CD4-positive, alpha-beta T cell treated with Interferon gamma for 1 hour (primary cell): ENCODE measurements at places on chromosomes 2 and 18.

- DNase-seq, result no peak
These were observed 69.8 kb downstream of the NDUFA10 start for GRCh38 chr2:239955087-239955988.

GRCh38 chr2:30796699-30797098 lies 10.5 kb downstream of the CAPN13 start:
- DNase-seq, result no peak

DNA sequence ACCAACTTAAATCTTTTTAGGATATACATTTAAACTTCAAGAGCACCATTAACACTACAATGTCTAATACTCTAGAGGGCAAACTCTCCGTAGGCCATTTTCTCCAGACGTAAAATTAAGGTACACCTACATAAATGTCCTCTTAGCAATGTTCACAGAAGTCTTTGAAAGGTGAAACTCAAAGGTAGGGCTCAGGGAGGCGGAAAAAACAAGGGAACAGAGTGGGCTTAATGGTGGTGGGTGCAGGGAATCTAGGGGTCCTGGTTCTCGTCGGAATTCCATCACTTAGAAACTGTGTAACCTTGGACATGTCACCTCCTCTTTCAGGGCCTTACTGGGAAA lies 668 bp downstream of the NFU1 start:
- no peak for DNase-seq

DNA sequence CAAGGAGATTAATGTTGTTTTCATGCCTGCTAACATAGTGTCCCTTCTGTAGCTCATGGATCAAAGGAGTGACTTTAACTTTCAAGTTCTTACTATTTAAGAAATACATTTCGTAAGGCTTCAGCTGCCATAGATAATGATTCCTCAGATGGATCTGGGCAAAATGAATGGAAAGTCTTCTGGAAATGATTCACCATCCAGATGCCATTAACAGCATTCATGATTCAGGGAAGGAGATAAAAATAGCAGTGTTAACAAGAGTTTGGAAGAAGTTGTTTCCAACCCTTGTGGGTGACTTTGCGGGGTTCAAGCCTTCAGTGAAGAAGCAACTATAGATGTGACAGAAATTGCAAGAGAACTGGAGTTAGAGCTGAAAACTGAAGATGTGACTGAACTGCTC lies 17.0 kb downstream of the VRK2 start:
- DNase-seq, result no peak

- no peak for DNase-seq
These were observed 115.3 kb downstream of the FEZ2 start for GRCh38 chr2:36482576-36483214.

DNA sequence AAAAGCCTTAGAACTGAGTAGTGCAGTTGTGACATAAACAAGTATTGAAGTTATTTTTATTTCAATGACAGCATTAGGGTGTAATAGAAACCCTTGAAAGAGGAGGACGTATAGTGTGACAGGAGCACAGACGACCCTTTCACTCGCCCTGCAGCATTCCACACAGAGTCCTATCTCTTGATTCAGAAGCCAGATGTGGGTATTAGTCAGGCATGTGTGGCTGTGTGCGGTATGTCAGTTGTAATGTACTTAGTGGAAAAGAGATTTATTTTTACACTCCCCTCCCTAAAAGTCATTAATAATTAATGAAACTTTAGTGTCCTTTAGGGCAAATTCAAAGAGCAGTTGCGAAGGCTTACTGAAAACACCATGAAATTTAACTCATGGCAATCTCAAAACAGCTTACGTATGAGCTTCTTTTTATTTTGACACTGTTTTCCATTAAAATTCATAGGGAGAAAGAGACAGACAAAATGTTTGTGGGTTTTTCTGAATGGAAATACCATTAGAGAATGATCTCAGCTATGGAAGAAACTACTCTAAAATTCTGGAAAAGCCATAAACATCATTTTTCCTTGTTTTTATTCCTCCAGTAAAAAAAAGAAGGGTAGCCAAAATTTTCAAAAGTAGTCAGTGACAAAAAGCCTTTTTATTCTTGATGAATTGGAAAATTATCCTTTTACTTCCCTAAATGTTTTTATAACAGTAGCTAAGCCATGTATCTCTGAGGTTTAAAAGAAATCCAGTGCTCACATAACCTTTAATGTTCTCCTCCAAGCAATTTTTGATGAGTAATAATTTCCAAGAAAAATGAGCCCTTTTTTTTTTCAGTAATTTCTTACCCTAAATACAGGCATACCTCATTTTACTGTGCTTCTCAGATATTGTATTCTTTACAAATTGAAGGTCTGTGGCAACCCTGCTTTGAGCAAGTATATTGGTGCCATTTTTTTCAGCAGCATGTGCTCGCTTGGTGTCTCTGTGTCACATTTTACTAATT lies 84.0 kb upstream of the DSEL start:
- no peak for DNase-seq

DNA sequence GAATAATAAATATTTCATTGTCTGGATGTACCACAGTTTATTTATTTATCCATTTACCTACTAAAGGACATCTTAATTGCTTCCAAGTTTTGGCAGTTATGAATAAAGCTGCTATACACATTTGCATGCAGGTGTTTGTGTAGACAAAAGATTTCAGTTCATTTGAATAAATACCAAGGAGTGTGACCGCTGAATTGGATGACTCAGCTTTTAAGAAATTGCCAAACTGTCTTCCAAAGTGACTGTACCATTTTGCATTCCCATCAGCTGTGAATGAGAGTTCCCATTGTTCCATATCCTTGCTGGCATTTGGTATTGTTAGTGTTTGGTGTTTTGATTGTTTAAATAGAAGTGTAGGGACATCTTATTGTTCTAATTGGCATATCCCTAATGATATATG lies 36.2 kb upstream of the FMNL2 start:
- DNase-seq, result no peak

DNA sequence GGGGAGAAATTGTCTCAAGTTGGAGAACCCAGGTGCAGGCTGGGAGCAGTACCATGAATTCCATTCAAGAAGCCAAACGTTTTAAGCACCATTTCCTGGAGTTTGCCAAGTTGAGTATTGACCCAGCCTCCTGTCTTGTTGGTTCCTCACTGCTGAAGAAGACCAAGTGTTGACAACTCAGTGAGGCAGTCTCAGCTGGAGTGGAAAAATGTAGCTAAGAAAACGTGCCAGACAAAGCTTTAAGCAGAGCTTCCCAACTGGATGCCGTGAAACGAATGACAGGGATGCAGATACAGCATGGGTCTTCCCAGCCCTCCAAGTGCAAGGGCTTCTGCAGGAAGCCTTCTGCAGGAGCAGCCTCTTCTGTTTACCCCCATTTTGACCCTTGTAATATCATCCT lies 778 bp upstream of the INPP1 start:
- DNase-seq, result no peak

GRCh38 chr2:165369131-165369897 lies 100.2 kb upstream of the CSRNP3 start:
- DNase-seq, result no peak

DNA sequence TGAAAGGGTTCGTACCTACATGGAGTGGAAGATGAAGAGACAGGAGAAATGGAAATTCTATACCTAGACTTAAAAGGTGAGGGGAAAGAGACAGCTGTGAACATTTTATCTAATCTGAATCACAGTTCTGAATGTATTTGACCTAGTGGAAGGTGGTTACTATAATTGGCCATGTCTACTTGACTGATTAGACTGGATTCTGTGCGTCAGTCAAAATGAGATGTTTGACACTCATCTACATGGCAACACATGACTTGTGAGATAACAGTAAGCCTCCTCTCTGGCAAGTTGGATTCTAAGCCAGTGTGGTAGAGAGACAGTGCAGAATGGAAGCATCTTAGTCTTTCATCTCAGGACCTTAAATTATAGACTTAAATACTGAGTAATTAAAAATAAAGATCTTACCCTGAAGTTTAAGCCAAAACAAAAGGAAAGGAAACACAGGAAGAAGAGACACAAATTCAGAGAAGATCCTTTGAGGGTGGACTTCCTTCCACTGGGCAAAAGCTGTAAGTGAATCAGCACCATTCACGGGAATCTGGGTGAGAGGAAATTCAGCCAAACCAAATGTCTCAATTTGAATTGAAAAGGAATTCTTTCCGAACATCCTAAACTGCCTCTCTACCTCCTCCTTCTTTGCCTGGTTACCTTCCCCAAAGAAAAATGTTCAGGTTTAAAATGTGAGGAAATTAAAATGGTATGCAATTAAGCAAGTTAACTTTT lies 121.6 kb downstream of the EHBP1 start:
- DNase-seq, result no peak

GRCh38 chr2:3522961-3523421 lies 3.7 kb upstream of the ADI1 start:
- no peak for DNase-seq

- no peak for DNase-seq
These were observed 135.3 kb downstream of the KCNE4 start for GRCh38 chr2:223187256-223187655.

DNA sequence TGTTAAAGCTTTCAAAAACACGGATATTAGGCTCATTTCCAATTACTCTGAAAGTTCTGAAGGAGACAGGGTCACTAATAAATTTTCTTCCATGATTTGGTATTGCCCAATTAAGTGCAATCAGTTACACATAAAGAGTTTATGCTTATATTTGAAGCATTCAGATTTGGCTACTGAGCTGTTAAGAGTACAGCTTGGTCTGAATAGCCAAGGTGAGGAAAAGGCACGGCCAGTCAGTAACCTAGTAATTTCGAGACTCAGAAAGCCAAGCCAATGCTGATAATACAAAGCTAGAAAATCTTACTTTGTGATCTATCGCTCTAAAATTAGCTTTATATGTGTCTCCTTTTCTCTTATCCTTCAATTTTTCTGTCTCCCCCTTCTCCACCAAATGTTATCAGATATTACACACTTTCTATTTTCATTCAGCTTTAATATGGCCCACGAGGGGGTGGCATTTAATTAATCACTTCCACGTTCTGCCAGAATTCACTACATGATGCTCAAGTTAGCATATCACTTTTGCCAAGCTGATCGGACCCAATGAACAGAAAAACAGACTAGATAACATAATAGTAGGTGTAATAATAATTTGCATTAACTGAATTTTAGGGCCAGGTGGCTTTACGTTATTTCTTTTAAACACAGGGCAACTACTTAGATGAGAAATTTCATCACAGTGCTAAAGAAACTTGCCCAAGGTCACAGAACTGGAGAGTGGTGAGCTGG lies 138.4 kb downstream of the TCF4 start:
- DNase-seq, result no peak

DNA sequence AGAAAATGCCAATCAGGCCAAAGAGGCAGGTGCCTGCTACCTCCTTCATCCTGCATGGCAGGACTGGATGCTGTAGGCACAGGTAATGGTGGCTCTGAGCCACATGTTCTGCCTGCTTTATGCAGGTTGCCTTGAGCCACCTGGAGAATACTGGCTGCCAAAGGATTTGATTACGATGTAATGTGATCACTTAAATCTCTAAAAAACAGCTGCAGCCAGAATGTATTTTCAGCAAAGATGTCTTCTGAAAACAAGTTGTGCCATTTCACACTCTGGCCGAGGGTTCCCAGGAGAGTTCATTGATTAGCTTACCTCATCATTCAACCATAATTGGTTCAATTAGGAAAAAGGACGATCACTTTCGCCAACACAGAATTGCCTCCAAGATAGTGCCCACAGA lies 17.9 kb upstream of the MSGN1 start:
- DNase-seq, result no peak

GRCh38 chr2:101781326-101781725 lies 83.8 kb downstream of the MAP4K4 start:
- DNase-seq, result peak; percentile 16

GRCh38 chr2:39435234-39435633 lies 1.9 kb downstream of the MAP4K3 start:
- no peak for DNase-seq

GRCh38 chr18:35971661-35972196 lies 750 bp upstream of the RMP24 start:
- DNase-seq, result no peak

GRCh38 chr2:234690569-234691213 lies 193.8 kb upstream of the ARL4C start:
- no peak for DNase-seq

GRCh38 chr2:42136782-42137124 lies 32.4 kb upstream of the EML4 start:
- no peak for DNase-seq

GRCh38 chr2:136112317-136113208 lies 5.4 kb downstream of the CXCR4 start:
- DNase-seq, result no peak

GRCh38 chr2:182043861-182044260 lies 58.2 kb downstream of the PPP1R1C start:
- DNase-seq, result no peak

DNA sequence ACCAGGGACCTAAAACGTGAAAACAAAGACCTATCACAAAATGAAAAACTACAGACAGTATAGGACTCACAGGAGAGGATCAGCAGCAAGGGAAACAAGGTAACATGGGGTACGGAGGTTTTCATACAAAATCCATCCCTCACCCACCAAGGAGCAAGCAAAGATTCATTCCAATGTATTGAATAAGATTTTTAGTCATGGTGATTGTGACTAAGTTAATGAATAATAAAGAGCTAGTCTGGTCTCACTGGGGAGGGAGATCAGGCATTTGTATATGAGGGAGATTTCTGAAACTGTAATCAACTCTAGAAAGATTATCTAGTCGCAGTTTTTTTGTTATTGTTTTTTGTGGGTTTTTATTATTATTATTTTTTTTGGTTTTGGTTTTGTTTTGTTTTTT lies 336.5 kb upstream of the MMADHC start:
- DNase-seq, result no peak

- DNase-seq, result no peak
These were observed 43.6 kb downstream of the SANBR start for GRCh38 chr2:61109291-61109690.

DNA sequence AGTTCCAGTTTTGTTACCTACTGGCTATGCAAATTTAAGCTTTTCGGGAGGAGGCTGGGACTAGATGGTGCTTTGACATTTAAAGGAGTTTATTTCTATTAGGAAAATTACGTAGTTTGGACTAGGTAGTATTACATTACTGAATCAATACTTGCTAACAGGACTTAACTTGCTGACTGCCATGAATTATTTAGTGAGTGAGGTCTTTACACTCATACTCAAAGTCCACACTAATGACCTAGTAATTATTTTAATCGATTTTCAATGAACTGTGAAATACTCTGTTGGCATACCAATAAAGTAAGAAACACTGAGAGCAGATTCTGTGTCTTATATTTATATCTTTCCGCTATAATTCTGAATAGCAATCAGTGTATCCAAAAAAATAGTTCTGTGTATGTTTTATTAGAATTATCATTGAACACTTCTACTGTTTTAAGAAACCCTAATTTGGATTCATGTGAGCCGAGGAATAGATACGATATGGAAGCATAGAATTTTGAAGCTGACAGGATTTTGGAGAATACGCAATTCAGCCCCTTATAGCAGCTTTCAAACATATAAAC lies 55.0 kb downstream of the CHST9 start:
- no peak for DNase-seq

- no peak for DNase-seq
These were observed 443.5 kb upstream of the SLC14A2 start for GRCh38 chr18:45171679-45172191.

DNA sequence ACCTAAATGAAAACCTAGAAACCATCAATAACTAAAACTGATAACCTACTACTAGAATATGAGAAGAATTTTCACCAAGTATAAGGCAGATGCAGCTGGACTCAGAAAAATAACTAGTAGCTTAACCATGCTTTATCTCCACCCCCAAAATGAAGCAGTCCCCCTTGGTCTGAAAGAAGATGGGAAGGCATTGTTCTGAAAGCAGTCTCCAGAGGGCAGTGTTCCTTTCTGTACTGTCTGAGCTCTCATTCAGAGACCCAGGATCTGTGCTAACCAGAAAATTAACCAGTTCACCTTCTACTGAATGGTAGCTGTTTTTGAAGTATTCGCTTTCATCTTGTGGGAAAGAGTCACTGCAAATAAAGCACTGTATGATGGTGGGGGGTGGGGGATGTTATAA lies 273.0 kb downstream of the PDE11A start:
- no peak for DNase-seq
